ENCODE measurements at places on chromosomes 7 and 10.

DNA sequence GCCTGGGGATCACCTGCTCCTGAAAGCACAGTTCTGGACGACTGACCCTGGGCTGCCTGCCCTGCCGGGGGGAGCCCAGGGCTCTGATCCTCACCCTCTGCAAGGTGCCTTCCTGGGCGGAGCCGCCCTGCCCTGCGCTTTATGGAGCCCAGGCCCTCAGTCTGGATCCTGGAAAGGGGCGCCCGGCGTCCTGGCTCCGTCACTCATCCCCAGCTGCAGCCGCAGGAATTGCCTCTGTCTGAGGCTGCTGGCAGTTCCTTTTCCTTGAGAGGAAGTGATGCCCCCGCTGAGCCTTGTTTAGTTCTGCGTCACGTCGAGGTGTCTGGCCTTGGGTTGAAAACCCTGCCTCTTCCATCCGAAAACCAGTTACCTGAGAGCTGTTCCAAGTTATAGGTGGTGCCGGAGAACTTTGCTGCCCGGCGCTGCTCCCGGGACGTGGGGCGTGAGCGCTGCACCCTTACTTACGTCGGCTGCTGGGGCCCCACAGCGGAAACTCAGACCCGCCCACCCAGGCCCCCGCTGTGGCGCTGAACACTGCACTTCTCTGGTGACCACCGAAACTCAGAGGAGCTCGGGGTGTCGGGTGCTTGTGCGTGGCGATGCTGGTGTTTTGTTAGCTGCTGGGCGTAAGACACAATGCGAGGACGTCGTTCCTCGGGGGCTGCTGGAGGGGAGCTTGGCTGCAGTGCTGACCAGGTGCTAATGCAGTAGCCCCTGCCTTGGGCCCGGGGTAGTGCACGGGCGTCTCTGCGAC lies 5.4 kb downstream of the MAFK start:
- peaks cover 69% of the 10 kb centered on the region for H3K4me1 ChIP-seq
- no peaks in the 10 kb centered on the region for H3K27me3 ChIP-seq
- H3K4me3 ChIP-seq = no peak overlapping the region

- H3K36me3 ChIP-seq = no peaks in the 10 kb centered on the region
- no peaks in the 10 kb centered on the region for H3K27me3 ChIP-seq
- peak overlapping the region; percentile 99 for H3K27ac ChIP-seq
- H3K4me1 ChIP-seq = peaks cover 21% of the 10 kb centered on the region
Measured at GRCh38 chr10:91410638-91411371, 661 bp downstream of the HECTD2 start.

DNA sequence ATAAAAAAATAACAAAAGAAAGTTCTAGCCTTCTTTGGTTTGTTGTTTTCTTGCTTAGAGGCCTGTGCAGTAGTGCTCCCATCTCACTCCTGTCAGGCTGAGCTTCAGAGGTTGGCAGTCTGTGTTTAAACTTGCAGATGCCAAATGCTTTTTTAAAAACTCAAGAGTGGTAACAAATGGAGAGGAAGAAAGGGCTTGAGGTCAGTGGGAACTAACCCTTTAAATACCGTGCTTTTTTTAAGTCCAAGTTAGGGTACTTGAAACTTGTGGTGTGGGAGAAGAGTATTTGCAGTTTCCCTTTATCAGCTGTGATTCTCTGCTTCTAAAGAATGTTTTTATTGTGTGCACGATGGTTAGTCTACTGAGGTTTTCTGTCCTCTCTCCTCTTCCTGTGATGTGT lies 29.4 kb downstream of the ZRANB1 start:
- DNase-seq = no peak
- peaks cover 27% of the 10 kb centered on the region for H3K4me1 ChIP-seq
- no peaks in the 10 kb centered on the region for H3K27me3 ChIP-seq
- no peaks in the 10 kb centered on the region for H3K36me3 ChIP-seq
- H3K4me3 ChIP-seq = no peak overlapping the region

GRCh38 chr10:91162050-91162494 lies 58.4 kb upstream of the PCGF5 start:
- peak overlapping the region; percentile 98 for H3K27ac ChIP-seq
- DNase-seq = no peak
- peaks cover 4% of the 10 kb centered on the region for H3K4me1 ChIP-seq
- no peaks in the 10 kb centered on the region for H3K27me3 ChIP-seq
- H3K4me3 ChIP-seq = peak overlapping the region; percentile 80
- H3K36me3 ChIP-seq = no peaks in the 10 kb centered on the region
